ENCODE measurements at places on chromosomes 3 and 15.

GRCh38 chr3:179760944-179761343 lies 108.1 kb downstream of the USP13 start:
- DNase-seq: no peak

- no peak for DNase-seq
These were observed 4.7 kb downstream of the BAHD1 start for GRCh38 chr15:40445421-40445922.

DNA sequence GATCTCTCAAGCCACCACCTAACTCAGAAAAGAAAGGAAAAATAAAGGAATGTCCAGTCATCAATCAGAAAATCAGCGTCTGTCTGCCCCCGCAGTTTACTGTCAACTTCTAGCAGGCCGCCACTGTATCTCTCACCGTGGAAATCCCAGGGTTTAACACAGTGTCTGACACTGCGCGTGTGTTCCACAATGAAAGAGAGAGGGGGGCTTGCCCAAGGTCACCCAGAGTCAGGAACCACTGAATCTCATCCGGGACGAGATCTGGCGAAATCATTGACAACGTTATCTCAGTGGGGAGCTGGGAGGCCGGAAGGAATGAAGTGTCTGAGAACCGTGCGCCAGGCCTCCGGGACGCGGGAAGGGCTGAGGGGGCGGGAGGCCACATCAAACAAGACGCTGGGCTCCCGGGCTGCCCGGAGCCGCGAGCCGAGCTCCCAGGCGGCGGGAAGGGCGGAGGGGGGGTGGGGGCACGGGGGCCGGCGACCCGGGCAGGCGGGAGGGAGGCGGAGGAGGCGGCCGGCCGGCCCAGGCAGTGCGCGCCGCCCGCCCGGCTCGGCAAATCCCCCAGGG lies 2.2 kb upstream of the HES1 start:
- DNase-seq: no peak

DNA sequence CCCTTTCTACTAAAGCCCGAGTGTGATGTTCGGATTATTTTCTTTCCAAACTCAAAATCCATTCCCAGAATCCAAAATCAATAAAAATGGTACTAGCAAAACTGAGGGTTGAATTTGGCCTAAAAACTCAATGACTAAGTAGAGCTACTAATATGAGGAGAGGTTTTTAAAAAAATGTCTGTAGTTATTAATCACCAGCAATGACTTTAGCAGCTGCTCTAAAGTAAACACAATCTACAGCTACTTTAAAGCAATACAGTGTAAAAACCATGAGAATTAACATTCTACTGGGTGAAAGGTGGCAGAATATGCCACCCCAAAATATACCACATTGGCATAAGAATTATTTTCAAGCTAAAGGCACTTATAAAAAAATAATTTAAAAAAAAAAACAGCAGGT lies 23.5 kb downstream of the FHIT start:
- DNase-seq: no peak

DNA sequence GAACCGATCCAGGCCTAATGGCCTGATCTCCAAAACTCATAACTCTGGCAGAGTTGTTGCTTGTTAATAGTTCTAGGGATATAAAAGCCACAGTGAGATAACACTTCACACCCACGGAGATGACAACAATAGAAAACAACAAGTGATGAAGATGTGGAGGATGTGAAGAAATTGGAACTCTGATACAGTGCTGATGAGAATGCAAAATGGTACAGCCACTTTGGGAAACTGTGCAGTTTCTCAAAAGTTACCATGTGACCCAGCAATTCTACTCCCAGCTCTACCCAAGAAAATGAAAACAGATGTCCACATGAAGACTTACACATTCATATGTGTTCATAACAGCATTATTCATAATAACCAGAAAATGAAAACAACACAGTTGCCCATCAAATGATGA lies 3.8 kb downstream of the CMTM7 start:
- DNase-seq: no peak

DNA sequence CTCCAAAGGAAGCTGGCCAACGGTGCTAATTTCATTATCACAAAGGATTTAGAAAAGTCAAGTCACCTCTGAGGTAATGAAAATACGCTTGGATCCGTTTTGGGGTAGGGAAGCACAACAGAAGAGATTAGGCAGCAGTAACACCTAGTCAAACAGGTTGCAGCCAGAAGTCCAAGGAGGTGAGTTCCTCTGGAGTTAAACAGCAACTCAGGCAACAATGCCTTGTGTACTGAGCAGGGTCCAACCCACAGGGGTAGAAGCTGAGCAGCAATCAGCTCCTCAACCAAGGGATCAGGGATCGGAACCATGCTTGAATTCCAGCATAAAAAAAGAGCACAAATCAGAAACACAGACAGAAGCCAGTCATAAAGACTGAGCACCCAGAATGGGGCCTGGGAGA lies 88.1 kb upstream of the SPRED1 start:
- DNase-seq: no peak

- DNase-seq: no peak
These were observed 118.6 kb downstream of the FOXB1 start for GRCh38 chr15:60122691-60123090.

GRCh38 chr3:147816752-147817151 lies 407.6 kb downstream of the ZIC1 start:
- DNase-seq: no peak

DNA sequence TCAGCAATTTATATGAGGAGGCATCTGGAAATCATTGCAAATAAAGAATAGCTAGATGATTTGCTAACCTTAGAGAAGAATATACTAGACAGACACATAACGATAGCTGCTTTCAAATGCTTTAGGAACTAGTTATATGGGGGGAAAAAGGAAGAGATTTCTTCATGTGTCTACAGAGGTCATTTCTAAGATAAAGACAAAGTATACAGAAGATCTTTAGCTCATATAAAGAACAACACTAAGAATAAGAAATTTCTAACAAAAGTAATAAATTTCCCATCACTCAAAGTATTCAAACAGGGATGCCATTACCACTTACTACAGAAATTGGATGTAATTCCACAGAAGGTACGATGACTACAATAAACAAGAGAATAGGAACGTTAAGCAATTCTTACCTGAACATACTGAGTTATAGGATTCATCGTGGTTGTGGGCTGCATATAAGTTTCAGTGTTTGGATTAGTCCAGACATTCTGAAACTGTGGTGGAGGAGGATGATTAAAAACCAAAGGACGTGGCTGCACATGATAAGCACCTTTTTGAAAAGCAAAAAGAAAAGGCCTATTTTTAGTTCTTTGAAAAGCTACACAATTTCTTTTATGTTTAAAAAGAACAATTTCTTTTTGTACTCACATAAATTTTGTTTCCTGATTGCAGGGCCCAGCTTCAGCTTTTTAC lies 8.7 kb downstream of the DAZL start:
- DNase-seq: no peak

GRCh38 chr15:67809441-67809840 lies 15.9 kb upstream of the SKOR1 start:
- no peak for DNase-seq

DNA sequence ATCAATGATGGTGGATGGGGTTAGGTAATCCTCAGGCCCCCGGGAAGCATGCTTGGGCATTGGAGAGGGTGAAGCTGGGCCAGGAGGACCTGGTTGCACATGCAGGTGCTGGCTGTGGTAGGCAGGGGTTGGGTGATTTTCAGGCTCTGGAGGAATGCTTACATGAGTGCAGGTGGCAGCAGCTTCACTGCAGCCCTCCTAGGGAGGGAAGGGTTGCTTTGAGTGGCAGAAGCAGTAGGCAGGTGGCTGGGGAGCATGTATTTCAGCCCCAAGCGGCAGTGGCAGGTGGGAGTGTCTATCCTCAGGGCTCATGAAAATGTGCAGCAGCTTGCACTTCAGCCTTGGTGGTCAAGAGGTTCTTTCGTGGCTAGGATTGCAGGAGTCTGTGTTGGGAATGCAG lies 230.0 kb upstream of the CTNNB1 start:
- no peak for DNase-seq

- no peak for DNase-seq
These were observed 39.7 kb upstream of the ZDHHC23 start for GRCh38 chr3:113908133-113908532.

DNA sequence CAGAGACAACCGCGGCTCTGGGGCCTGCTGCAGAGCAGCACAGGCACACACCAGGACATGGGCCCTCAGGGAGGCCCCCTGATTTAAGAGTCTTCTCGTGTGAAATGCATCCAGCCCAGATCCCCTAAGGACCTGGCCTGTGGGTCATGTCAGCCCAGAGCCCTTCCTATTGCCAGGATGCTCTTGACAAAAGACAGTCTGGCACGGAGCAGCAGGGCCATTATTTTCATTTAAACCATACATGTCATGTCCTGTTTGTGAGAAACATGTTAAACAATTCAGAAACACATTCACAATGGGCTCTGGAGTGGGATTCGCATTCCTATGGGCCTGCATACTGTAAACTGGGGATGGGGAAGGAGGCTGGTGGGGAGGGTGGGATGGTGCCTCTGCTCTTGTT lies 367.4 kb upstream of the WNT5A start:
- DNase-seq: no peak

DNA sequence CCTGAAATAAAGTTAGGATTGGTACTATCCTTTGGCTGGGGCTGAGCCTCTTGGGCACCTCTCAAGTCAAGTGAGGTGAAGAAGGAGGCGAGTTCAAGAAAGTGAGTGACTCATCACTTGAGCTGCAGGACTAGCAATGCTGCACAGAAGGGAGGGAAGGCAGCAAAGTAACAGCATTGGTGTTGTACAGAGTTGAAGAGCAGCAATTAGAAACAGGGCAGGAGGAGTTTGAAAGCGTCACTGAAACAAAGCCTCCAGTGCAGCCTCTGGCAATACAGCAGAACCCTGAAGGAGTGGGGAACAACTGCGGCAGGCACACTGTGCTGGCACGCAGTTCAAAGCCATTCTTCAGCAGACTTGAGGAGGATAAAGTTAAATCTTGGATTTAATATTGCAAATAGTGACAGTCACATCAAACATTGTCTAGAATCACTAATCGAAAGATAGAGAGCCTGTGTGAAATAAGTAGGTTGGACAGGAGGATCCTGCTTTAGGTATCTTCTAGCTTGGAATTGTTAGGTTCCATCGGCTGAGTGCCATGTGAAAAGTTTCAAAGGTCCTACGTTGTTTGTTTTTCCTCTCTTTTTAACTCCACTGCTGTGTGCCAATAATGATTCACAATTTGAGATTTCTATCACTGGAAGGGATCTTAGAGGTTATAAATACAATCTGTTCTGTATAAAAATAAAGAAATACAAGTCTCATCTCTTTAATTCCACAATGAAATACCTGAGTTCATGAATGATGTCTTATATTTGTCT lies 479.8 kb downstream of the NAALADL2 start:
- DNase-seq: no peak

- no peak for DNase-seq
These were observed 10.9 kb downstream of the AMOTL2 start for GRCh38 chr3:134363381-134363755.

DNA sequence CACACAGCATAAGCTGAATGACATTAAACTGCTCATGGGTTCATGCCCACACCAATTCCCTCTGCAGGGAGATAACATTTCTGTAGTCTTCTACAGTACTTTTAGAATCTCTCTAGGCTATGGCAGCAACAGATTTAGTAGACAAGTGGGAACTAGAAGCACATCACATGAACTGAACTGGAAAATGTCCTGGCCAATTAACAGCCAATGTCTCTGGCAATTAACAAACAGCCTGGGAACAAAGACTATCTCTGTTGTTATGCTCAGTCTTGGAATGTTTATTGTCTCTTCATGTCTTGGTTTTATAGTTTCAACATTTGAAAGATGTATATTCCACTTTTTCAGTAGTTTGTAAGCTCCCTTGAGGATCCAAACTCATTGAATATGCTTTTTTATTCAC lies 523.2 kb upstream of the NAALADL2 start:
- no peak for DNase-seq

GRCh38 chr15:51755790-51756189 lies 4.4 kb downstream of the TMOD2 start:
- DNase-seq: no peak

DNA sequence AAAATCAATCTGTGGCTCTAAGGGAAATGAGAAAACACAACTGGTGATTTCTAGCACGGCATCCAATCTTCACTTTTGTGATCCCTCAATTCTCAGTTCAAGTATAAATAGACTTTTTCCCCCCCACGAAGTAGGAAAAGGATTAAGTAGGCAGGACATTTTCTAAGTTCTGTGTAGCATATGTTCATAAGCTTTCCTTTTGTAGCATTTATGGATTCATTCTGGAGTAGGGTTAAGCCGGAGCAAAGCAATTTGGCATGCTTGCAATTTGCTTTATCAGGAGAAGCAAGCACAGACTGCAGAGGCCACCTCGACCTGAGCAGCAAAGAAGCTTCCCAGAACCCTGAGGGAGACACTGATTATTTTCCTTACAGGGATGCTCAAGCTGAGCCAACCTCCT lies 66.3 kb downstream of the FHIT start:
- DNase-seq: no peak

DNA sequence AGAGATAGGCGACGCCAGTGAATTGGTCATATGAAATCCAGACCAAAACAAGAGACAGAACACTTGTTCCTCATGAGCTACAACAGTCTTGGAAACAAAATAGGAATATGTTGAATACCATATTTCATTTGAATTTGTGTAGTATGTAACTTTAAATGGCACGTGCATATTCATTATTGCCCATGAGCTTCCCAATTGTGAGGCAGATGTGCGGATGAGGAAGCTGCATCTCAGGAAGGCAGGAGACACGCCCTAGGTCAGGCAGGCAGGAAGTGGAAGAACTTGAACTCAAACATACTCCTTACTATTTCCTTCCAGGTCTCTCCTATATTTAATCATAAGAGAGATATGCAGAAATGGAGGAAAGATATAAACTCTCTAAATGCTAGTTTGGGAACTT lies 106.8 kb upstream of the SLC2A2 start:
- DNase-seq: no peak

GRCh38 chr15:49628379-49628778 lies 7.5 kb downstream of the DTWD1 start:
- DNase-seq: no peak

DNA sequence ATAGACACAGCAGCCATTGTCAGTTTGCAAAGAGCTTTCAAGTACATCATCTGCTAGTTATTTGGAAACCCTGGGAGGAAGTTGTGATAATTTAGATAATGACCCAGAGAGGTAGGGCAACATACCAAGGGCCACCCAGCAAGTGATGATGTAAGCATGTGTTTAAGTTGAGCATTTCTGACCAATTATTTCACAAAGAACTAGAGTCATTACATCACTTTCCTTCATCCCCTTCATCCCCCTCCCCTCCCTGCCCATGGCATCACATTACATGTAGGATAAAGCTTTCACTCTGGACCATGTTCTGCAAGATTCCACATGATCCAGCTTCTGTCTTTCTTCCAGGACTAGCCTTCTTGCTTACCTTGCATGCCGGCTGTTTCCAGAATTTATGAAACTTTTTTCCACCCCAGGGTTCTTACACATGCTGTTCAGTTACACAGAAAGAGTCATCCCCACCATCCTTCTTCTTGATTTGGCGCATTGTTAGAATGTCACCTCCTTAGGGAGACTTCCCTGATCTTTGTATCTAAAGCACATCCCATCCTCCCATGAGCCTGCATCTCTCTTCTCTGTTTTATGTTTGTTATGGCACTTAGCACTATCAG lies 71.3 kb downstream of the PTPRG start:
- no peak for DNase-seq

- DNase-seq: no peak
These were observed 258.6 kb downstream of the RORA start for GRCh38 chr15:60970246-60971170.

- DNase-seq: no peak
These were observed 1043.8 kb downstream of the OTOL1 start for GRCh38 chr3:162540421-162540820.

GRCh38 chr15:58462973-58463663 lies 31.3 kb downstream of the LIPC start:
- no peak for DNase-seq

Data from CD4-positive, alpha-beta T cell treated with Interferon alpha-2 for 1 hour (primary cell).